ENCODE measurements at places on chromosomes 1 and 21.

DNA sequence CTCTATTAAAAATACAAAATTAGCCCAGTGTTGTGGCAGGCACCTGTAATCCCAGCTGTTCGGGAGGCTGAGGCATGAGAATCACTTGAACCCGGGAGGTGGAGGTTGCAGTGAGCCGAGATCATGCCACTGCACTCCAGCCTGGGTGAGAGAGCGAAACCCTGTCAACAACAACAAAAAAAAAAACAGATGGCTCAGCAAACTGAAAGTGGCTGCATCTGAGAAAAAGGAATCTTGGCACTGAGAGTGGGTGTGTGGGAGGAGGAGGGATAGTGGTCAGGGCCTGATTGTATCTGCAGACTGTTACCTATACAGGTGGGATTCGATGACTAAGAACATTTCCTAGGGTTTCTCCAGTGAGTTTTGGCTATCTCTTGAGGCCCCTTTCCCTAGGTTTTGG is 122.2 kb upstream of the BARHL2 start:
- no peak for DNase-seq

DNA sequence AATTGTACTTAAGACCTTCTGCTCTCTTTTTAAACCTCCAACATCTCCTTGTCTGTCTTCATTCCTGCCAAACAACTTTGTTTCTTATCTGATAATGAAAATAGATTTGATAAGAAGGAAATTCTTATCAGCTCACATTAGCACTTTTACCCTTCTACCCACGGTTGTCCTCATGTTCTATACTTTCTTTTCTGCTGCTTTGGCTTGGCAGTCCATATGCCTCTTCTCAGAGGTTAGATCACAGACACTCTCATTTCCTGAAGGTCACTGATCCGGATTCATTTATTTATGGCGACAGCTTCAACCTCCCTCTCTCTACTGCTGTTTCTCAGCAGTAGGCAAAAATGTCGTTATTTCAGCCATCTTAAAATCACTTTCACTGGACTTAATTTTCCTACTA is 2015.8 kb downstream of the NCAM2 start:
- no peak for DNase-seq

DNA sequence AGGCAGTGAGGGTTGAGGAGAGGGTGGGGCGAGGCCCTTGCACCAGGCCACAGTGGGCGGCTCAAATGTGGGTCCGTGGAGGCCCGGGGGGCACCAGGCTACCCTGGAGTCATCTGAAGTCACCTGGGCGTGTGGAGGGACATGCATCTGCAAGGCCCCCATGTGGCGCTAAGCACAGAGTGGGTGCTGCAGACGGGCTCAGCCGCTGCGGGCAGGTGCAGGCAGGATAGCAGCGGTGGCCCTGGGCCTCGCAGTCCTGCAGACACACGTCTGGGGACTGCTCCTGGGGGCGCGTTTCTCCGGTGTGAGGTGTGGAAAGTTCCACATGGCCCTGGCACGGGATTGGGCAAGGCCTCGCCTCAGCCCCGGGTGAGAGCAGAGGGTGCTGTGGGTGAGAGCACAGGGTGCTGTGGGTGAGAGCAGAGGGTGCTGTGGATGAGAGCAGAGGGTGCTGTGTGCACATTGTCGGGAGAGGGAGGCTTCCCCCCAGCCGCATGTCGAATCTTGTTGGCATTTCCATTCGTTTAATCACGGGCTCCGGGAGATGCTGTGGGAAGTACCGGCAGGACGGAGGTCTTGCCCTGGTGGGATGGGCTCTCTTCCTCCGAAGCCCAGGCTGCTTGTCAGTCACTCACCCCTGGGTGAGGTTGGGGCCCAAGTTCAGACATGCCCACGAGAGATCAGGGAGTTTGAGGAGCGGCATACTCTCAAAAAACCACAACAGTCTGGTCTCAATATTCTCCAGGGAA is 46.5 kb downstream of the TP73 start:
- peak; percentile 43 for DNase-seq

- DNase-seq = no peak
Measured at GRCh38 chr1:53372501-53372951, 44.7 kb upstream of the LRP8 start.

DNA sequence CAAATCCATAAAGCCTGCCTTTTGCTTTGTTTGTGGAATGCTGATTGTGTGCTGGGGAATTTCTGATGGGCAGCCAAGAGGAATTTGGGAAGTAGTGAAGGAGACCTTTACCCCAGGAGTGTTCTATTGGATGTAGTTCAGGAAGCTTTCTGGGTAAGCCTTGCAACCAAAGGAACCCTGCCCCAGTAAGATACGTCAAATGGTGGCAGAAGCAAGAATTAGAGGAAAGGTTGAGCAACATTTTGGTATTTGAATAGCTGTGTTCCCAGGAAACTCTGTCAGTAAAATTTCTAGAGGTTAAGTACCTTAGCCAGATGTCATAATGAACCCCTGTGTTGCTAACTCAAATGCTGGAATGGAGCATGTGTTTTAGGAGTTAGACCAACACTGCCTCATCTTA is 6.4 kb downstream of the MGST3 start:
- DNase-seq = no peak

DNA sequence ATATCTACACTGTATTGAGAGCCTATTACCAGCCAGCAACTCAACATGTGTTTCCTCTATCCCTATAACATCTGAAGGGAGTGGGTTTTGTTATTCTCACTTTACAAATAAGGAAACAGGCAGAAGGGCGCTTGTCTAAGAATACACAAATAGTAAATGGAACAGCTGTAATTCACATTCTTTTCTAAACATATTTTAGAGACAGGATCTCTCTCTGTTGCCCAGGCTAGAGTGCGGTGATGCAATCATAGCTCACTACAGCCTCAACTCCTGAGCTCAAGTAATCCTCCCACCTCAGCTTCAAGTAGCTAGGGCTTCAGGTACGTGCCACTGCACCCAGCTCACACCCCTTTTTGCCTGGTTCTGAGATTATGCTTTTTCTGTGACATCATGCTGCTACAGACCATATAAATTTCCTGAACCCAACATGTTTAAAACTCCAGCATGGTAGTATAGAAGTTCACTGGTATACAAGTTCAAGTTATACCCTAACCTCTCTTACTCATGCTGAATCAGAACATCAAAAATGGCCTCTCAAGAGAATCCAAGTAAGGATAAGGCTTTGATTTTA is 8.6 kb upstream of the TACSTD2 start:
- DNase-seq = no peak

GRCh38 chr21:33374450-33375096 is 28.6 kb upstream of the IFNGR2 start:
- peak; percentile 50 for DNase-seq

- DNase-seq = no peak
Measured at GRCh38 chr1:89622895-89623294, 10.0 kb upstream of the LRRC8C start.

DNA sequence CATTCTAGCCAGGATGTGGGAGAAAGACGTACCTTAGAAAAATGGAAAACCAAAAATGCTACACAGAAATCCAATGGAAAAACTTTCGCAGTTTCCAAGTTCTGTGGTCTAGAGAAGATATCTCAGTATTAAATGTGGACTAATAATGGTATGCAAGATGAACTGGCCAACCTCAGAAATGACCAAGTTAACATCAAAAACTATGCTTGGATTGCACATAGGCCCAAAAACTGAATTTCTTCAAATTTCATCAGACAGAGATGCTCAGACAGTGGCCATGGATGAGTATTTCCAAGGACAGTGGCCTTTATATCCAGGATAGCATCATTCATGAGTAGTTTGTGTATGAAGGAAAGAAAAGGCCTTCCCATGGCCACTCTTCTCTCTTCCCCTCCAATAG is 132.2 kb downstream of the TIAM1 start:
- no peak for DNase-seq

DNA sequence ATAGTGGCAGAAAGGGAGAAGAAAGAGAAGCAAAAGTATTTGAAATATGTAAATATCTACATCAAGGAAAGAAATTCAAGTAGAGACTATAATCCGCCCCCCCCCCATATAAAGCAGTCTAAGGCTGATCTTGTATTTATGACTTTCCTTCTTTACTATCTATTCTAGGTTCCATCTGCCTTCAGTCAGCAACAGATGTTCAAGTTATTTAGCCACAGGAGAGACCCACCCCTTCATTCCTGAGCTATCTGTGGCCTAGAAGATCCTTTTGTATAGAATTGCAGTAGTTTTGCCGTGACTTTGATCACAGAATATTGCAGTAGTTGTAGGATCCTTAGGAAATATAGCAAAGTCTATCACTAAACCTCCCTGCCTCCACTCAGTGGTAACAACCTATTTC is 10.7 kb upstream of the BSDC1 start:
- no peak for DNase-seq

- no peak for DNase-seq
Measured at GRCh38 chr1:239363930-239364329, 22.4 kb upstream of the CHRM3 start.

DNA sequence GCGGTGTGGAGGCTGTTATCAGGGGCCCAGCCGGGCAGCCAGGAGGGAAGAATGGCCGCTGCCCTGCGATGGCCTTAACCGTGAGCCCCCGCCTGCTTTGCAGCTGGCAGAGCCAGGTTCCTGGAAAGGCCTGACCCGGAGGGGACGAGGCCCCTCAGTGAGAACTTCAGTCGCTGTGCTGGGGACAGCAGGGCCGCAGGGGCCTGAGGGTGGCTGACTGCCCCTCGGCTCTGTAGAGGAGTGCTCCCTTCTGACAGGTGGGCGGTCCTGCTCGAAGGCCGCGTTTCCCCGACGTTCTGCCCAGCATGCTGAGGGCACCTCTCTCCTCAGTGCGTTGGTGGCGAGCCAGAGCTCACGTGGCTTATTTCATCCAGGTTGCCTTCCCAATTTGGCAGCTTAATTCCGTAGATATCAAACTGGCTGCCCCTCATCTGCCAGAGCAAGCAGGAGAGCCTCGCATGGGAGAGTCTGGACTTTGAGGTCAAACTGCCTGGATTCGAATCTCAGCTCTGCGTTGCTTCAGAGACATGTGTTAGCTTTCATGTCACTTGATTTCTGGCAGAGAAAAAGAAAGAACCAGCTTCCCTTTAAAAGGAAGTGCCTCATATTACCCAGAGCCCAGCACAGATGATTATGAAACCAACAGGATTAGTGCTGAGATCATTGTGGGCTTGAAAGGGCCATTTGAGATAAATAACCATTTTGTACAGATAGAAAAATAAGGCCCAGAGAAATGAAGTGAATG is 239.8 kb downstream of the SDCCAG8 start:
- no peak for DNase-seq

- DNase-seq = no peak
Measured at GRCh38 chr1:115409094-115410015, 71.3 kb upstream of the NGF start.

DNA sequence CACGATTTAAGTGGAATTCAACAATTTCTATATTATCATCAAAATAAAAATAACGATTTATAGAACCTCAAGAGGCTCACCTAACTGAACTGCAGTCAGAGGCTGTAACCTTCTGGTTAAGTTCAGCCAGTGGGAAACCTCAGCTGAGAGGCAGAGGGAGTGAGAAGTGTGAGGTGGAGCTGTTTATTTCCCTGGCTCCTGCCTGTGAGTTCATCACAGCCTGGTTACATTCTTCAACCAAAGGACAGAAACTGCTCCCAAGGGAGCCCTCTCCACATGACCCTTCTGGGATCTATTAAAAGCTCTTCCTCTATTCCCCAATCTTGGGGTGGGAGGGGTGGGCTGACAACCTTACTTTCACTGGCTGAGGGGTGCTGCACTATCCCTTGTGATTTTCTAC is 22.2 kb downstream of the DYNLT5 start:
- no peak for DNase-seq

- peak; percentile 94 for DNase-seq
Measured at GRCh38 chr1:110281363-110282290, 57.5 kb upstream of the RBM15 start.

DNA sequence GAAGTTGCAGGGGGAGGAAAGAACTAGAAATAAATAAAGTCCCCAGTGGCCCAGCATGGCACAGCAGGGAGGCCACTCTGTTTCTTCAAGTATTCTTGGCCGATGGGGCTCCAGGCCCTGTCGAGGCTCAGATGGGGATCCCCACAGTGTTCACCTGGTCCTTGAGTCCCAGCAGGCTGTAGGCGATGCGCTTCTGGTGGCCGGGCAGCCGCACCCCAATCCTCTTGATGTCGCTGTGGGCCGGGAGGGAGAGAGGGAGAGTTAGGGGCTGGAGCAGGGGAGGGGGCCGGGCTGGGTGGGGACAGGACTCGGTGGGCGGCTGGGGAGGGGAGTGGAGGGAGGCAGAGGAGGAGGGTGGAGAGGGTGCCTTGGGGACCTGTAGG is 30.8 kb downstream of the EPHA2 start:
- DNase-seq = no peak

GRCh38 chr1:150829751-150830150 is 21.7 kb upstream of the CTSK start:
- no peak for DNase-seq

DNA sequence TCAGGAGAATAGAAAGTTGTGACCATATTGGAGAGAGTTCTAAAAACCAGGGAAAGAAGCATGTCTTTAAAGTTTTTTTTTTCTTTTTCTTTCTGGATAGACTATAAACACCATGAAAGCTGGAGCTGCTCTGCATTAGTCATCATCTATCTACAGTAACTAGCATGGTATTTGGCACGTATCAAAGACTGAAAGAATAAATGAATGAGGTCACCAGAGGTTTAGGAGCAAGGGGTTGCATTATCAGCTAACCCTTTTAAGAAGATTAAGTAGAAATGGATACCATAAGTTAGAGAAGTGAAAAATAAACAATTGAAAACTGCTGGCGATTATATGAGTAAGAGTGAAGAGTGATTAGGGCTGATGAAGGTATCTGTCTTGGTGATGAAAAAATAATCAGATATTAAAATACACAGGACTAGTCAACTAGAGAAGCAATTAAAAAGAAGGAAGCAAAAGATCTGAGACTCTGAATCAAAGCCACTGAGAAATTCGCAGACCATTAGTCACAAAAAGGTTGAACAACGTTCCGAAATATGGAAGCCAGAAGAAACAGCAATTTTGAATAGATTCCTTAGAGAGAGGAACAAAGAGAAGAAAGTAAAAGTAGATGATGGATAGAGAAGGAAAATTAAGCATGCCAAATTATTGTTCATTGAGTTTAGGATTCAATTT is 536.4 kb downstream of the DPYD start:
- DNase-seq = no peak

- no peak for DNase-seq
Measured at GRCh38 chr1:104264521-104264920, 514.8 kb downstream of the AMY1C start.

- no peak for DNase-seq
Measured at GRCh38 chr1:8201331-8201861, 116.5 kb upstream of the SLC45A1 start.

DNA sequence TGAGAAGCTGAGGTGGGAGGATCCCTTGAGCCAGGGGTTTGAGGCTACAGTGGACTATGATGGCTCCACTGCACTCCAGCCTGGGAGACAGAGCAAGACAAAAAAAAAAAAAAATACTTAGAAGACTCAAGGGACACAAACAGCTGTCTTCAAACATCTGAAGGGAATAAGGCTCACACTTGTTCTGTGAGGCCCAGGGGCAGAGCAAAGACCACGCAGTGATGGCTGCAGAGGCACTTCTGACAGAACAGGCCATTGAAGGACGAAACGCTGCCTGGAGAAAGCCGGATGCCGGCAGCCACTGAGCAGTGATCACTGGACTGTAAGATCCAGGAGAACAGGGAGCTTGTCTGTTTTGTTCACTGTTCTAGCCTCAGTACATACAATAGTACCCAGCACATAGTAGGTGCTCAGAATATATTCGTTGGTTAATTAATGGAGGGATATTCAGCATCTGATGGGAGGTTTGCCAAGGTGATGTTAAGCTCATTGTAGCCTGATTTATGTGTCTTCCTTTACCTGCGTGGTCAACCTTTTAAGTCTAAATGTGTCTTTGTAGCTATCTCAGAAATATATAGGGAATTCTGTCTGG is 12.1 kb upstream of the NDC1 start:
- no peak for DNase-seq

All from NCI-H1105 treated with DMSO at 0.1 percent for 48 hours (cell line).